Skin of body (tissue), 3 donors: ENCODE measurements at places on chromosomes 16 and 17. TPM values are rescaled to one million over a fixed set of nuclear protein-coding genes. Genes with fewer than 3 reads are reported as not detected.

Gene C16orf96
- 0.30 TPM for total RNA-seq

DNA sequence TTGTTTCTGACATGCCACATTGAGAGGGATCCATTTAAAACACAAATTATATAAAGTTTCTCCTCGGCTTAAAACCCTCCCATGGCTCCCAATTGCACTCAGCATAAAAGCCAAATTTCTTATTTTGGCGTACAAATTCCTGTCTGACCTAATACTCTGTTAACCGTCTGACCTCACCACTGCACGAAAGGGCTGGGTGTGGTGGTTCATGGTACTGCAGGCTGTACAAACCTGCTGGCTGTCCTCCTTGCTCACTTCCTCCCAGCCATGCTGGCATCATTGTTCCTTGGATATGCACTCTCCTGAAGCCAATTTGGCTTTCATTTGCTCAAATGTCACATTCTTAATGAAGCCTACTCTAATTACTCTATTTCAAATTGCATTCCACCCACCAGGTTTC lies 301.6 kb upstream of the C16orf82 start:
- no peak for DNase-seq

DNA sequence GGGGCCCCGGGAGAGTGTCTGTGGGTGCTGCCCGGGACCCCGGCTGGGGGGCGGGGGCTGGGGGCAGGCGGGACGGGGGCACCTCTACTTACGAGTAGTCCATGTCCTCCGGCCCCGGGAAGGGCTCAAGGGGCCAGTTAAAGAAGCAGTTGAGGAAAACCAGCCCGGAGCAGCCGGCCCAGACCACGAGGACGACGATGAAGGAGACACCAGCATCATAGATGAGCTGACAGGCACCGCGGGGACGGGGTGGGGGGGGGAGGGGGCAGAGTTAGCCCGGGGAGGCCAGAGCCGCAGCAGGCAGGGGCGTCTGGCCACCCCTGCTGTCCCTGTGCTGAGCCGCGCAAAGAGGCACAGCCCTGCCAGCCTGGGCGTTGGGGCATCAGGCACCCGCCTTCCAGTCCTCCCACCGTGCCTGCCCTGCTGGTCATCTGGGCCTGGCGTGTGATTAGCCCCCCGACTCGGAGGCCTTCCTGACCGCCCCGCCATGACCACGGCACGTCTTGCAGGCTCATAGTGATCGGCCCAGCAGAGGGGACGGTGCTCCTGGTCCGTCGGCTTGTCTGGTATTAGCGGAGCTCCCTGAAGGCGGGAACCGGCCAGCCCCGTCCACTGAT lies 29.0 kb upstream of the PITPNA start:
- no peak for DNase-seq

Gene VAT1L
- total RNA-seq, result 2.4 TPM

DNA sequence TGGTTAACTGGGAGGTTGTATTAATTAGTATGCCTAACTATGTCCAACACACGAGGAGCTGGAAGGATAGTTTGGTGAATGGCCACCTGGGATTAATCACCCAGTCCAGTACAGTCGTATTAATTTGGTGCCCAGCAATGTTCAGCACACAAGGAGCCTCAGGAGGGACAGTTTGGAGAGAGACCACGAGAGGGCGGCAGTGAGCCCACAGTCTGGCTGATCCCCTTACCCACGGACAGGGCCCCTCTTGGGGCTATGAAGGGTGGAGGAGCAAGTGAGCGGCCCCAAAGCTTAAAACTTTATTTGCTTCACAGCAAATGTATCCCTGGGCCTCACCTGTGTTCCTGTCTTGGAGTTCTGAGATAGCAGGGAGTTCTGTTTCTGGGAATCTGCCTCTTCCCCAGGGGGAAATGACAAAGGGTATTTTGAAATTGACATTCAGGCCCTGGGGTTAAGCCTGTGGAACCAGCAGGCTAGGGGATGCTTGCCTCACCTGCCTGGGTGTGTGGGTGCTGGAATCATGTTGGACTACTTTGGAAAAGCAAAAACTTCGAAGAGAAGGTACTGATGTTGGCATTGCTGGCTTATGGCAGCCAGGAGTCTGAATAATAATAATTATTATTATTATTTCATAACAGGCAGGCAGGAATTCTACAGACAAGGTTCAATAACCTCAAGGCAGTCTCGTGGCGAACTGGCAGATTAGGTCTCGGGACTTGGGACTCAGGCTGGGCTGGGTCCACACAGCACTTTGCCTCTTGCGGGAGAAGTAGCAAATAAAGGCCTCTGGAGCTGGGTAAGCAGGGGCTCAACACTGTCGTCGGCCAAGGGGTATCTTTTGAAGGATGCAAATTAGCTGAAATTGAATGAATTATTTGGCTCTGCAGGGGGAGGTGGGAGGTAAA lies 227.6 kb upstream of the ASIC2 start:
- no peak for DNase-seq
